ENCODE measurements at places on chromosomes 16 and 17.

DNA sequence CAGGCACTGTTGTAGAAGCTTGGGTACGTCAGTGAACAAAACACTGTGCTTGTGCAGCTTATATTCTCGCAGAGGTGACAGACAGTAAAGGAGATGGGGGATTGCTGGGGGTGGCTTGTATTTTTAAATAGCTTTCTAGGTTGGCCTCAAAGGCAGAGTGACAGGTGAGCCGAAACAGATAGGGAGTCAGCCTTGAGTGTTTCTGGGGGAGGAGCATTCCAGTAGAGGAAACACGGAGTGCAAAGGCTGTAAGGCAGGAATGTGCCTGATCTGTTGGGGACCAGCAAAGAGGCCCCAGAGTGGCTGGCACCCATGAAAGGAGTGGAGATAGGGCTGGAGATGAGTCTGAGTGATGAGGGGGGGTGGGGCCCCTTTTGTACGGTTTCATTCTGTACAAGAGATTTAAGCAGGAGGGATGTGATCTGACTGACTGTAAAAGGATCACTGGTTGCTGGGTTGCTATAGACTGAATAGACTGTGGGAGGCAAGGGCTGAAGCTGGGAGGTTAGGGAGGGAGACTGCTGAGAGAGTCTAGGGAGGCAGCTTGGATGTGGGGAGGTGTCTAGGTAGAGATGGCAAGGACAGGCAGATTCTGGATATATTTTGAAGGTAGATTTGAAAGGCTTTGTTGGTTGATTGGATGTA is 15.2 kb downstream of the NUP93 start:
- no peak for DNase-seq

DNA sequence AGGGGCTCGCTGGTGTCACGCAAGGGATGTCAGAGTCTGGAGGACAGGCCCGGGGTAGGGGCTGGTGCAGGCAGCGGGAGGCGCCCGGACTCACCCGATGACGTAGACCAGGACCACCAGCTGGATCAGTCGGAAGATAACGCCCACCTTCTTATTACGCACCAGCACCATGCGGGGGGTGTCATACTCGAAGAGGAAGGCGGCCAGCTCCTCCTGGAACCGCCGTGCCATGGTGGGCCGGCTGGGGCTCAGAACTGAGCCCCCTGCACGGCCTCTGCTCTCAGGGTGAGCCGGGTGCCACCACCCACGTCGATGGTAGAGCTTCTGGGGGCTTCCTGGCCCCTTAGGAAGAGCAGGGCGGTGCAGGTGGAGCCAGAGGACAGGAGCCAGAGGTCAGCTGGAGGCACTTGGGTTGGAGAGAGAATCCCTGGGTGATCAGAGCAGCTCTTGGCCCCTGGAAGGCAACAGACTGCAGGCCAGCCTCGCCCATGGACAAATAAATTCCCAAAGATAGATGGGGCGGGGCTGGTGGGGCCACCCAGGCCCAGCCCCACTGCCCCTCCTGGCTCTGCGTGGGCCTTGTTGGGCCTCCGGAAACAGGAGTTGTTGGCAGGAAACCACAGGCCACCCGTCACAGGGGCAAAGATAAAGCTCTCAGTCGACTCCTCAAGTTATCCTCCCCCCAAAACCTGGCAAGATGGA is at the start of gene P2RX1:
P2RX1 (minus strand) TSS at position 471 of the 702 bp plus-strand sequence; CDS start at position 231, 240 bp downstream.
- no peak for DNase-seq

DNA sequence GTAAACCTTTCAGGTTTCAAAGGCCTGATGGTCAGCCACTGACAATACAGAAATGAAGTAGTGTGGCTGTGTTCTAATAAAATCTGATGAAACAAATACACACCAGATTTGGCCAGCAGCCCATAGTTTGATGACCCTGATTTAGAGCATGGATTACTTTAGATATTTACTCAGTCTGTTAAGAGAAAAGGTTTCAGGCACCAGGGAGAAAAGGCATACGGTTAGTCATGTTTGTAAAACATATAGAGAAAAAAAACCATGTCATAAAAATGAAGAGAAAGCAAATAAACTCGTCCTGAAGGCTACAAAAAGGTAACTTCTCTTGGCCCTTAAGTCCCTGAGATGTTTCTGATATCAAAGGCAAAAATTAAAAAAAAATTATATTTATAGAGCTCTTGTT is 112.1 kb downstream of the ADAMTS18 start:
- no peak for DNase-seq

DNA sequence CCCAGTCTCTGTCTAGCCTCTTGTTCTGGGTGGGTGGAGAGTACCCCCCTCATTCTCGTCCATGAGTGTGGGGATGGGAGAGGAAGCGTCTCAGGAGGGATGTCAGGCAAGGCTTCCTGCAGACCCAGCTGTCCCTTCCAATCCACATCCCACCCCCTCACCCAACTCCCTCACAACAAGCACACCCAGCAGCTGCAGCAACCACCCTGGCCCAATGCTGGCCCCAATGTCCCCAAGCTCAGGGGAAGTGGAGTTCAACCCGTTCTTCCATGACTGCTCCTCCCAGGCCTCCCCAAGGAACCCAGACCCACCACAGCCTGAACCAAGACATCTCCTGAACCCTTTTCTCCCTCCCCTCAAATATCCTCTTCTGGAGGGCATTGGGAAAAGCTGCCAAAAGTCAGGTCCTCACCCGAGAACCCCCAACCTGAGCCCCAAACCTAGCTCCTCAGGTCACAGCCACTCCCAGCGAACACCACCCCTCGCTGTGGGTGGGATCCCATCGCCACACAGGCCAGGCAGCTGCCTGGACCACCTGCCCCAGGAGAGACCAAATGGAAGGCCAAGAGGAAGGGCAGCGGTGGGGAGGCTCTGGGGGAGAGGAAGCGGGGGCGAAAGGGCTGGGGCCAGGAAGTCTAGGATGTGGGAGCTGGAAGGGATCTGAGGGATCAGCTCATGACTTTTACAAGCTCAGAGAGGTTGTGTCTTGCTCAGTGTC is 47.6 kb downstream of the FZD2 start:
- no peak for DNase-seq

DNA sequence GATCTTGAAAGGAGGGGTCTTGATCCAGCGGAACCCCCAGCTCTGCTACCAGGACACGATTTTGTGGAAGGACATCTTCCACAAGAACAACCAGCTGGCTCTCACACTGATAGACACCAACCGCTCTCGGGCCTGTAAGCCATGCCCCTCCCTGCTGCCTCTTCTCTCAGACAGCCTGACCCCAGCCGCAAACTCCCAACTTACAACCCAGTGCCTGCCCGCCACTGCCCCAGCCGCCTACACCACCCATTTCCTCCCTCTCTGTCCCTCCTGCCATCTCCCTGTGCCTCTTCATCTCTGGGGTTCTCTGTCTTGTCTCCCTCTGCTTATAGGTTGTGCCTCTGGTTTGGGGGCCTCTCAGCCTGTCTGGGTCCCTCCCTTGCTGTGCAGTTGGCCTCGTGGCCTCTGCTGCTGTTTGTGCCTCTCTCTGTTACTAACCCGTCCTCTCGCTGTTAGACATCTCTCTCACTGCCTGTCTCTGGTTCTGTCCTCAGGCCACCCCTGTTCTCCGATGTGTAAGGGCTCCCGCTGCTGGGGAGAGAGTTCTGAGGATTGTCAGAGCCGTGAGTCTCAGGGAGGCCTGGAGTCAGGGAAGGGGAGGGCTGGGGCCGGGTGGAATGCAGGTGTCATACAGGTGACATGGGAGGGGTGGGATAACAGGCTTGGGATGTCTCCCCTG is 9.6 kb downstream of the ERBB2 start:
- no peak for DNase-seq

- DNase-seq, result no peak
Observed at GRCh38 chr17:35214192-35214591, 20.0 kb upstream of the SLC35G3 start.

All from renal cortex interstitium (tissue), 15 donors.